ENCODE measurements at places on chromosomes 2 and 18.

DNA sequence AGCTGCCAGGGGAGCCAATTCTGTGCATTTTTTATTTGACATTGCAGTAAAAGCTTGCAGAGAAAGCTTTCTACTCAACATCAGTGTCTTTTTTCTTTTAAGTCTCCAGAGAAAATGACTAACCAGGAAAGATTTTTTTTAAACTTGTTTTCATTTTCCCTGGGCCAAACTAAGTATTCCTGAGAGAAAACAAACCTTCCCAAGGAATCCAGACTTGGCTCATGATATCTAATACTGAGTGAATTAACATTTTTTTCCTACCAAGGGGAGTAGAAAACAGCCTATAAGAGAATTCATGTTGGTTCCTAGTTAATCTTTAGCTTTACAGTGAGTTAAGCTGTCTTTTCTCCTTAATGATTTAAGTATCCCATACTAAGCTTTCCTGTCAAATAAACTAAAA, 46.7 kb downstream of the DAPL1 start:
- DNase-seq: no peak

DNA sequence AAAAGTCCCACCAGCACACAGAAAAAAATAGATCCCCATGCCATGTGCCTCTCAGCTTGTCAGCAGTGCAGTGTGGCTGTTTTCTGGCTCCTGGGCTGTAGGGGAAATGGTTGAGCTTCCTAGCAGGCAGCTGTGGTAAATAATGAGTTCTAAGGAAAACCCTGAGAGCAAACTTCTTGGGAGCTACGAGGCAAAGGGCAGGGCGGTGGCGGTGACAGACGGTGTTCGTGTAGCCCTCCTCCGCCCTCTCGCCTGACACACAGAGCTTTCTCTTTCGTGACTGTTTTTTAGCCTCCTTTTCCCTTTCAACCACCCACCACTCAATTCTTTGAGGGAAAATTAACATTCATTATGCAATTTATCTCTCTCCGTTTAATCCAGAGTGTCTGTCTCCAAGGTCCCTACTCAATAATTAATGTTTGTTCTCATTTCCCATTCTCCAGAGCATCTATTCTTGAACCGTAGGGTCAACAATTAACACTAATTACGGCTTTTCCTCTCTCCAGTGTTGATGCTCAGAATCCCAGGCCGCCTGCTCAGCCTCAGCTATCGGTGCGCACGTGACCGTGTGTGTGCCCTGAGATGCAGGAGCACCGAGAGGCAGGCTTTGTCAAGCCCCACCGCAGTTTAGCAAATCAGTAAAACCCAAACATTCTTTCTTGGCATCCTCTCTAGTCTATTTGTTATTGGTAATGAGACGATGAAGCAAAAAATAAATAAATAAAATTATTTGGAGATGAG, 50.1 kb downstream of the KIAA2012 start:
- no peak for DNase-seq

DNA sequence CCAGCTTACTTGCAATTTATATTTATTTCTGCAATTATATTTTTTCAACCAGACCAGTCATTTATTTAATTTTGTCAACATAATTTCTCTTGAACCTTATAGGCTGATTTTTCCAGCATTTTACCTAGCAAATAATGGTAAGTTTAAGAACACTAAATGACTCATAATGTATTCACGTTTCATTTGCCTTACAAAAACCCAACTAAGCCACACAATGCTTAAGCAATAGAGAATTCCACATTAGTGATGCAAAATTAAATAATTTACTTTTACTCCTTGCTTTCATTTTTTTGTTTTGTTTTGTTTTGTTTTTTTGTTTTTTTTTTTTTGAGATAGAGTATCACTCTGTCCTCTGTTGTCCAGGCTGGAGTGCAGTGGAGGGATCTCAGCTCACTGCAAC, 110.4 kb upstream of the VRK2 start:
- DNase-seq: no peak

- no peak for DNase-seq
These were observed 7.4 kb upstream of the RAB1A start for GRCh38 chr2:65137197-65137775.

GRCh38 chr2:30264274-30264673, 32.9 kb downstream of the LBH start:
- no peak for DNase-seq

DNA sequence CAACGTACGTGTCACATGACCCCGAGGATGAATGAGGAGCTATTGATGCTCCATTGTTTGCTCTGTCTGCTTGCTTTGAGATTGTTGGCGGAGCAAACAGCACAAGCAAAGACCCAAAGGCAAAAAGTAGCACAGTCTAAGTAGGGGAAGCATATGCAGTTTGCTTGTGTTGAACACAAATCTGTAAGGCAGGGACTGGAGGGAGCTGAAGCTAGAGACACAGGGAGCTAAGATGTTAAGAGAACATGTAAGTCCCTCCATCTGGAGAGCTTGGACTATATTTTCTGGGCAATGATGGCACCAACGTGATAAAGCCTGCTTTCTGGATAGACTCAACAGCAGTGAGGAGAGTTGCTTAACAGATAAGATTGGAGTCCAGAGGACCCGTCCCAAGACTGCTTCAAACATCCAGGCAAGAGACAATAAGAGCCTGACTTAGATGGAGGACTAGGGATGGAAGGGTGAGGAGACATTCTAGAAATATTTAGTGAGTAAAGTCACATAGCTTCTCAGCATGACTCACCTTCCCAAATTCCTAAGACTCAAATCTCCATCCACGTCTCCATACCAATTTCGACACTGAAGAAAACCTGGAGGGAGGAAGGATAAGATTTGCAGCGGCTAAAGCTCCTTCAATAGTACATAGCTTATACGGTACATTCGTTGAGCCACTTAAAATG, 88.1 kb upstream of the KLF7 start:
- no peak for DNase-seq

DNA sequence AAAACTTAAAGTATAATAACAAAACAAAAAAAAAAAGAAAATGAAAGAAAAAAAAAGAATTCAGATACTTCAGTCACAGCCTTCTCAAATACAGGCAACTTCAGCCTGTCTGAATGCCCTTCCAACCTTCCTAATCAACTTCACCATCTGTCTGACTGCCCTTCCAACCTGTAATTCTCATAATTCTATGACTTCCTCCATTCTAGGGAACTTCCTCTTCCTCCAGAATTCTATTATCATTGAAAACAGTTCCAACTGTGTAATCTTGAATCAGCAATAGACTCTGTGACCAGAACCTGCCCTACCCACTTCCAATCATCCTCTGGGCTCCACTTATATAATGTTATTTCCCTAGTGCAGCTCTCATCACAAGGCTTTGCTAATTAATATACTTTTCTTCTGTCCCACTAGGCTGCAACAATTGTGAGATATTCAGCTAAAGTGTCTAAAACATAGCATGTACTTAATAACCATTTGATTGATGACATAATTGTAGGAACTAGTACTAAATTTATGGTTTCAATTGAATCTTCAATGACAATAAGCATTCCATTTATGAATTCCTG, 127.3 kb downstream of the UPP2 start:
- no peak for DNase-seq

DNA sequence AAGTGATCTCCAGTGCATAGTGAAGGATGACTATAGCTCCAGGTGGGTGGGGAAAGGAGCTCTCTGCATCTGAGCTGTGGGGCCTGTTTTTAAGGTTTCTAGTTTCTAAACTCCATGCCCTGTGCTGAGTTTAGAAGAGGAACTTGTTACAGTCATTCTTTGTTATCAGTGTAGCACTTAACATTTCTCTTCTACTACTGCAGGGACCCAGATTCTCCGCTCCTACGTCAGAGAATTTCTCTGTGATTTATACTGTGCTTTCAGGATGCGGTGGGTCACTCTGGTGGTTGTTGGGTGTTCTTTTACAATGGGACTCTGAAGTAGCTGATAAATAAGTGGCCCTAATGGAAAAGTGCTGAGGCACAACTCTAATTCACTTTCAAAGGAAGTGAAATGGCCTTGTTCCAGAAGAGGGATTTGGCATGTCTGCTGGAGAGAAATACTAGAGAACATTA, 122.0 kb downstream of the WDSUB1 start:
- DNase-seq: no peak

GRCh38 chr18:57150828-57151227, 3.9 kb downstream of the BOD1L2 start:
- DNase-seq: no peak

GRCh38 chr2:88027697-88028389, 11.5 kb upstream of the RNU2-63P start:
- DNase-seq: no peak

DNA sequence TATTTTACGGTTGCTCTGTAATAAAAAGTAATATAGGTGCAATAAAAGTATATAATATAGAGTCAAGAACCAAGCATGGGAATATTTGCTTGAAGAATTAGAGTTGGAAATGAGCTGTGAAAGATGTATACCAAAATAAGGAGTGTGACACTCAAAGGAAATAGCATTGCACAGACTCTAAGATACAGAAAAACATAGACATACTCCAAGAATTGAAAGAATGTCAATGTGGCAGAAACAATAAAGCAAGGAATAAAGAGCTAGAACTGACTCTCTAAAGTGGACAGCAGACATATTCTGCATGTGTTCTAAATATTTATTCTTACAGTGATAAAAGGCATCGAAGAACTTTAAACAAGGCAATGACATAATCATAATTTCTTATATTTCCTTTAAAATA, 561.1 kb upstream of the SETBP1 start:
- DNase-seq: no peak

GRCh38 chr18:58894930-58895329, 30.3 kb downstream of the ZNF532 start:
- no peak for DNase-seq

DNA sequence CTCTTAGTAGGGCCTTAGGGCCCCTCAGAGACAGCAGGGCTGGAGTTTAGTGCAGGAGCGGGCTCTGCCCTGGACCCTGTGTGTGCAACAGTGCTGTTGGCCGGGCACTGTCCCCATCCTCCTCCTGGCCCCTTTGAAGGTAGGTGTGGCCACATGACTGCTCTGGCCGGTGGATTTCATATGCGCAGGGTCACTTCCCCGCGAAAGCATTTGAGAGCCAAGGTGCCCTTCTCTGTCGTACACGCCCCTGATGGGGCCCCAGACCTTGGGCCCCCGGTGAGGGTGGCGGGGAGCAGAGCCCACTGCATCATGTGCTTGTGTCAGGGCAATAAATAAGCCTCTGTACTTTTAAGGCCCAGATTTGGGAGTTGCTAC, 15.5 kb downstream of the TMEM177 start:
- no peak for DNase-seq

- no peak for DNase-seq
These were observed 105.0 kb upstream of the CCDC150 start for GRCh38 chr2:196534495-196534894.

All from D721Med (cell line).